Fibroblast of pulmonary artery (primary cell): ENCODE measurements at places on chromosomes 12 and 14.

- peak; percentile 36 for DNase-seq
These were observed 14.8 kb downstream of the EMP1 start for GRCh38 chr12:13211191-13211858.

DNA sequence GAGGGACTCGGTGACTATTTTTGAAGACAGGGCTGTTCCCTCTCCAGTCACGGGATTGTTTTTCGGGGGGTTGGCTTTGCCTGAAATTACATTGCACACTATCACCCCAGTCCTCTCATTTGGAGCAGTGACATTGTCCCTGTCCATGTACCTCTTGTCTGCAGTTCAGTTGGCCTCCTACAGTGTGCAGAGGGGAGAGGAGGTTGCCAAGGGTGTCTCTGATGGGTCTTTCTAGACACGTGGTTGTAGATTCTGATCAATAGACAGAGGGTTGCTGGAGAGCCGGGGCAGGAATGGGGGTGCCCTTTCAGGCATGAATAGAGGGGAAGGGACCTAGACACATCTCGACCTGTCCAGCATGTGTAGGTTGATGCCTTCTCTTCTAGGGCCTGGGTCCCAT lies 1.2 kb downstream of the TMEM120B start:
- DNase-seq: no peak

- DNase-seq: no peak
These were observed 99.6 kb downstream of the RIN3 start for GRCh38 chr14:92613008-92613658.

GRCh38 chr12:23750923-23751322 lies 198.5 kb downstream of the SOX5 start:
- DNase-seq: no peak

DNA sequence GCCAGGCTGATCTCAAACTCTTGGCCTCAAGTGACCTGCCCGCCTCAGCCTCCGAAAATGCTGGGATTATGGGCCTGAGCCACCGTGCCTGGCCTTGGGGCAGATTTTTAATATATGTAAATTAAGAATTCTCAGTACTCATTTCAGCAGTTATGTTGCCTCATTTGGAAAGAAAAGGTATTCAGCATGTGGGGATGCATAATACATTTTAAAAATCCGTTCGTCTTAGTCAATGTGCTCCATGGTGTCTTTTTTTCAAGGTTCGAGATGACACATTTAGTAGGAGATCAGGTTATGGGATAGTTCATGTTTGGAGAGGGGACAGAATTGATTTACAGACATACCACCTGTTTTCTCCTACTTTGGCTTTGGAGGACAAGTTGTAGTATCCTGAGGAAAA lies 10.2 kb downstream of the SYNE2 start:
- DNase-seq: no peak

DNA sequence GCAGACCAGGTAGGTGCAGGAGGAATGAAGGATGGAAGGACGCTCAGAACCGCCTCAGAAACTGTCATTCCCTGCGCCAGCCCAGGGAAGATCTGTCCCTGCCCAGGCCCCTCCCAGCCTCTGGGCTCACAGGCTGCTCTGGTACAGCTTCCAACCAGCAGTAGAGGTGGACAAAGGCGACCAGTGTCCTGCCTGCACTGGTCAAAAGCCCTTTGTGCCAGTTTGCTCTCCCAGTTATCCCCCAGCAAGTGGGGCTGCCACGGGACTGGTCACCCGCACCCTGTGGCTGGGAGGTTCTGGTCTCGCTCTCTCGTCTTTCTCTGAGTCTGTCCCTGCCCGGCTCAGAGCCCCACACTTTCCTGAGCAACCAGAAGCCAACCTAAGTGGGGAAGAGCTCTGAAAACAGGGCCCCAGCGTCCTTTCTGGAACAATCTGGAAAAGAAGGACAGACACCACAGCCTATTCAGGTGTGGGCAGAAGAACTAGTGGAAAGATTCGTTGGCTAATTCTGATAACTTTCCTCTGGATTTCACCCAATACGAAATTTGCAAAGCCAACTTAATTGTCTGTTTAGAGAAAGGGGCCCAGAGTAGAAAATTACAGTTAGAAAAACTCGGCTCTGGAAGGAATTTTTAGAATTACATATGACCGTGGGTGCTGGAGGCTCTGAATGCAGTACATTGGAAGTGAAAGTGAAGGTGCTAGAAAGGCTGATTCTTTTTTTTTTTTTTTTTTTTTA lies 21.7 kb downstream of the SNRNP35 start:
- no peak for DNase-seq
